Activated CD8-positive, alpha-beta T cell treated with anti-CD3 and anti-CD28 coated beads for 36 hours (primary cell): ENCODE measurements at places on chromosomes 12 and 14.

GRCh38 chr14:53882684-53883083 lies 73.9 kb downstream of the BMP4 start:
- DNase-seq: no peak

GRCh38 chr12:86917121-86917520 lies 660.9 kb upstream of the MGAT4C start:
- no peak for DNase-seq

- no peak for DNase-seq
These were observed 189.5 kb downstream of the KCNC2 start for GRCh38 chr12:75020068-75020557.

DNA sequence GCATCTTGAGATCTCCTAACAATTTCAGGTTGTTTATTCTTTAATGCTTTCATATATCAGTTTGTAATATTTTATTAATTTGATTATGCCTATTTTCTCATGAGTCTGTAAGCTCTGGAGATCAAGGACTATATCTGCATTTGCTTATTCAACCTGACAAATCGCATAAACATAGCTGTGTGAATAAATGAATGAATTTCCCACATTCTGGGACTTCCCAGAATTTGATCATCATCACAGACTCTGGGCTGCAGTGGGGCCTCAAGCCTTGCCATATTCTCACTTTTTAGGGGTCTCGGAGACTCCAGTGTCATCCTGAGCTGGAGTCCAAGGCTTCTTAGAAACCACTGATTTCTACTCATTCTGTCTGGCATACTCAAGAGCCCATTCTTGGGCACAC lies 180.5 kb downstream of the DAD1 start:
- DNase-seq: no peak

GRCh38 chr12:52073531-52074381 lies 4.0 kb downstream of the ATG101 start:
- DNase-seq: no peak

GRCh38 chr12:72388322-72388721 lies 116.2 kb downstream of the TRHDE start:
- DNase-seq: no peak

- DNase-seq: no peak
These were observed 428.1 kb downstream of the ZFP36L1 start for GRCh38 chr14:68364792-68365192.

DNA sequence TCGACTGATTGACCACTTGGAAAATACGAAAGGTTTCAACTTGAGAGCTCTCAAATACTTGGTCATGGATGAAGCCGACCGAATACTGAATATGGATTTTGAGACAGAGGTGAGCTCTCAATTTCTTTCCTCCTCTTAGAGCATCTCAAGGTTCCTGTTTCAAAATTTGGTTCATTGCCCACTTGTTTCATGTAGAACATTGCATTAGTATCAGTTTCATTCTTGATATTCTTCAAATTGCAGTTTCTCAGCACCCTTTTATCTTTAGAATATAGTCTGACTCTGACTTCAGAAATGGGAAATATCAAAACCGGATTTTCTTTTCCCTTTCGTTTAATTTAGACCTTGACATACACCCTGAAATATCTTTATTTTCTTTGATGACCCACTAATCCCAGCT lies 8.8 kb downstream of the DDX47 start:
- DNase-seq: no peak

DNA sequence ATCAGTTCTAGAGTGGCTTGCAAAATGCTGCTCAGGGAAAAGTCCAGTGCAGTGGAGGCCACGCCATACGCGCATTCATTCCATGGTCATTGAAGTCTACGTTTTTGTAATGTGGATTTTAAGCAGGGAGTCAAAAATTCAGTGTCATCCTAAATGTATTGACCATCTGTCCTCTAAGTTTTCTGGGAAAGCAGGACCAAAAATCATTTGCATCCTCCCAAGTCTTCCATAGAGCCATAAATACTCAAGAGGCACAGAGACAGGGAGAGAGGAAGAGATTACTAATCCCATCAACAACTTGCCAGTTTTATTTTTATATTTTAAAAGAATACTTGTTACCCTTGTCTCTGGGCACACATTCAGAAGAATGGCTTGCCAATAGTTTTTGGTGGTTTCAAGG lies 36.9 kb downstream of the RHOJ start:
- no peak for DNase-seq
